ENCODE measurements at places on chromosomes 7 and 10.

- DNase-seq, result no peak
Measured at GRCh38 chr10:93695740-93696139, 6.7 kb downstream of the FRA10AC1 start.

GRCh38 chr10:96833220-96834001 lies 1.3 kb downstream of the LCOR start:
- peak; percentile 24 for DNase-seq

- no peak for DNase-seq
Measured at GRCh38 chr7:98456866-98457265, 56.0 kb upstream of the BAIAP2L1 start.

DNA sequence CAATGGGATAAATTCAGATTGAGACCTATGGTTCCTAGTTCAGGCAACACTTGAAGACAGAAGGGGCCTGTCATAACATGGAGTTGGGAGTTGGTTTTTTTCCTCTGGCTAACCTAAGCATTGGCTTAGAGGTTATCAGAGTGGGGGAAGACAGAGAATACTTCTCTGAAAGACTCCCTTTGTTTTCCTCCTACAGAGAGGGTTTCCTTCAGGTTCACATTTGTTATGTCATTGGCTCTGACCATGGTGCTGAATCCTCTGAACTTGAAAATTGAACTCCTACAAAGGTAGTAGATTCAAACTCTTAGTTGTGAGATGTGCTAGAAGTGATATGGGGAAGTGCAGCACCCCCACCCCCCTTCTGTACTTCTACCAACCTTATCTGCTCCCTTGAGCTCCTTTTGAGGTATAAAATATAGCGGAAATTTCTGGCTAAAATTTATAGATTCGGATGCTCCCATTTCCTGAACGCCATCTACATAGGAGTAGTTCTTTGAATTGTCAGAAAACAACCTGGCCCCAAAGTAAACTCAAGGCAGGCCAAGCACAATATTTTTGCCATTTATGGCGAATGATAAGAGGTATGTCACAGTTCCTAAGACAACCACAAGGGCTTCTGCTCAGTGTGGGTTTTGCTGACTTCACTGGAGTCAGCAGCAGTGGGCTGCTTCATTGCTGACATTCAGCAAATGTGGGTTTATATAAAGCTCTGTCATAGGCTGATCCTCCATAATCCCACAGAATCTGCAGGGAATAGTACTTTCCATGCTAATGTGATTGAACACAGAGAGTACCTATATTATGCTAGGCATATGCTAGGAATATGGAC lies 131.6 kb upstream of the KLF14 start:
- no peak for DNase-seq

GRCh38 chr10:112313911-112314310 lies 30.7 kb downstream of the TECTB start:
- no peak for DNase-seq

- no peak for DNase-seq
Measured at GRCh38 chr7:131467788-131468187, 88.6 kb downstream of the PODXL start.
